ENCODE measurements at places on chromosomes 6 and 20. TPM values are rescaled to one million over a fixed set of nuclear protein-coding genes. Genes with fewer than 3 reads are reported as not detected.

The TUBB1 gene
- total RNA-seq = not detected

The OR2B6 gene
- not detected for total RNA-seq

The MOG gene
- not detected for total RNA-seq

The FOXS1 gene
- total RNA-seq = 0.53 TPM

The SPATA25 gene
- 0.43 TPM for total RNA-seq

DNA sequence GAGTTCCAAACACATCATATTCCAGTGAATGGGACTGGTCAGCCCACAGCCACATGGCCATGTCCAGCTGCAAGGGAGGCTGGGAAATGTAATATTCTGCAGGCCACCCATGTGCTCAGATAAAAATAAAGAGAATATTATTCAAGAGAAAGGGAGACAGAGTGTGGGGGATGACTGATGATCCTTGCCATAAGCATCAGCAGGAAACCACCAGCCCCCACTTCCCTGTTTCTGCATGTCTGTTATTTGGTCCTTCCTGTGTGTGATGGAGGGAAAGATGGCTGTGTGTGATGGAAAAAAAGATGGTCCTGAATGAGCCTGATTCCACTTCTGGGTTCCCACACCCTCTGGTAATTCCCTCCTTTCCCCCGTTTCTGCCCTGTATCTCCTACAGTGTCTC lies 13.1 kb upstream of the RSPO4 start:
- H3K4me3 ChIP-seq = no peak overlapping the region
- H3K36me3 ChIP-seq = no peaks in the 10 kb centered on the region
- H3K27me3 ChIP-seq = no peaks in the 10 kb centered on the region
- no peak for DNase-seq
- no peak overlapping the region for H3K27ac ChIP-seq

GRCh38 chr6:136551103-136551502 lies 881 bp upstream of the MAP7 start:
- H3K27ac ChIP-seq = no peak overlapping the region
- no peaks in the 10 kb centered on the region for H3K36me3 ChIP-seq
- H3K27me3 ChIP-seq = peaks cover 62% of the 10 kb centered on the region
- peak overlapping the region; percentile 98 for H3K4me3 ChIP-seq
- H3K4me1 ChIP-seq = peaks cover 13% of the 10 kb centered on the region
- DNase-seq = peak; percentile 13

- H3K27me3 ChIP-seq = no peaks in the 10 kb centered on the region
- no peaks in the 10 kb centered on the region for H3K36me3 ChIP-seq
- H3K4me1 ChIP-seq = no peaks in the 10 kb centered on the region
- H3K4me3 ChIP-seq = no peak overlapping the region
These were observed 670.6 kb downstream of the CD109 start for GRCh38 chr6:74366634-74367033.

DNA sequence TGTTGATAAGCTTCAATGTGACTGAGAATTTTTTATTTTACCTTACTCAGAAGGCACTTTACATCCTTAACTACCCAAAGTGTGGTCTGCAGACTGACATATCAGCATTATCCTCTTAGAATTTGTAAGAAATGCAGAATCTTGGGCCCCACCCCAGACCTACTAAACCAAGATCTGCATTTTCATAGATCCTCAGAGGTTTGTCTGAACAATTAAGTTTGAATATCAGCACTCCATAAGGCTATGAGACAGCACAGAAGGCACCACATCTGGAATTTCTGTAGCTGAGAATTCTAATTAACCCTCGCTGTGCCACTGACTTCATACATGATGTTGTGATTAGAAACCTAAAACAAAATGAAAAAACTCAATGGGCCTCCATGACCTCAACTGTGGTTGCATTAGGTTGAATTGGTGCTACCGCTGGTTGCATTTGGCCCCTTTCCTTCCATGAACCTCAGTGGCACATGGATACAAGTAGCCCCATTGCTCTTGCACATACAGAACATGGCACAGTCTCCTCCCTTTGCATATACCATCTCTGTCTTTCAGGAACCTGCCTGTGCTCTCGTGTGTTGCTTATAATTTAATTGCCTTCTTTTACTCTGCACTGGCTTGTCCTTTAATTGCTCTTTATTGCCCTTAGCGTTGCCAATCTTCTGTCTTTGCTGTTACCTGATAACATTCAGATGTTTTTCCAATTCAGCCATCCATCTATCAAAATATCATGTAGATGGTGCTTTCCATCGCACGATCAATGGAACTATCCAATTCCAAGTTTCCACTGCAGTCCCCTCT lies 13.4 kb downstream of the ENPP1 start:
- no peaks in the 10 kb centered on the region for H3K27me3 ChIP-seq
- H3K4me1 ChIP-seq = no peaks in the 10 kb centered on the region
- DNase-seq = no peak
- H3K27ac ChIP-seq = no peak overlapping the region
- H3K4me3 ChIP-seq = no peak overlapping the region
- no peaks in the 10 kb centered on the region for H3K36me3 ChIP-seq

DNA sequence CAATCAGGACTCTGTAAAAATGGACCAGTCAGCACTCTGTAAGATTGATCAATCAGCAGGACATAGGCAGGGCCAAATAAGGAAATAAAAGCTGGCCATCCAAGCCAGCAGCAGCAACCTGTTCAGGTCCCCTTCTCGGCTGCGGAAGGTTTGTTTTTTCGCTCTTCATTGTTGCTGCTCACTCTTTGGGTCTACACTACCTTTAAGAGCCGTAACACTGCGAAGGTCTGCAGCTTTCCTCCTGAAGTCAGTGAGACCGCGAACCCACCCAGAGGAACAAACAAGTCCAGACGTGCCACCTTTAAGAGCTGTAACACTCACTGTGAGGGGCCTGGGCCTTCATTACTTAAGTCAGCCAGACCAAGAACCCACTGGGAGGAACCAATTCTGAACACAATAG lies 223.2 kb upstream of the EXOC2 start:
- H3K27ac ChIP-seq = no peak overlapping the region
- H3K4me1 ChIP-seq = no peaks in the 10 kb centered on the region
- no peak overlapping the region for H3K4me3 ChIP-seq
- H3K36me3 ChIP-seq = no peaks in the 10 kb centered on the region

- H3K36me3 ChIP-seq = no peaks in the 10 kb centered on the region
- no peaks in the 10 kb centered on the region for H3K27me3 ChIP-seq
- DNase-seq = no peak
- H3K4me1 ChIP-seq = peaks cover 9% of the 10 kb centered on the region
These were observed 11.6 kb downstream of the CHRNA4 start for GRCh38 chr20:63349516-63349895.

DNA sequence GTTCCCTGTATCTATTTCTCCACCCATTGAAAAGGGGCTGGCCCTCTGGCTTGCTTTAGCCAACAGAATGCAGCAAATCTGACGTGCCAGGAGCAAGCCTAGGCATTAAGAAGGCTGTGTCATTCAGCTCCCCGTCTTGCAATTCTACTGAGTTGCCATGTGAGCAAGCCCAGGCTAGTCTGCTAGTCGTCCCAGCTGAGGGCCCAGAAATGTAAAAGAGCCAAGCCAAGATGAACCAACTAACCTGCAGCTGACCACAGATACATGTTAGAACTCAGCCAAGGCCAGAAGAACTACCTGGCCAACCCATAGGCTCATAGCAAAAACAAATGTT lies 30.1 kb downstream of the PREP start:
- H3K4me1 ChIP-seq = no peaks in the 10 kb centered on the region
- H3K27ac ChIP-seq = no peak overlapping the region
- no peaks in the 10 kb centered on the region for H3K36me3 ChIP-seq
- no peak for DNase-seq
- H3K4me3 ChIP-seq = no peak overlapping the region

DNA sequence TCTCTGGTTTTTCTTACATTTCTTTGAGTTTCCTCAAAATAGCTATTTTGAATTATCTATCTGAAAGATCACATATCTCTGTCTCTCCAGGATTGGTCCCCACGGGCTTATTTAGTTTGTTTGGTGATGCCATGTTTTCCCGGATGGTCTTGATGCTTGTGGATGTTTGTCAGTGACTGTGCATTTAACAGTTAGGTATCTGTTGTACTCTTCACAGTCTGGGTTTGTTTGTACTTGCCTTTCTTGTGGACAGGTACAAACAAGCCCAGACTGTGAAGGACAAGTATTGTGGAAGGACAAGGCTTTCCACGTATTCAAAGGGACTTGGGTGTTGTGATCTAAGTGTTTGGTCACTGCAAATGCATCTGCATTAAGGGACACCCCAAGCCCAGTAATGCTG lies 49.9 kb upstream of the TOP1 start:
- H3K27me3 ChIP-seq = no peaks in the 10 kb centered on the region
- DNase-seq = no peak
- no peaks in the 10 kb centered on the region for H3K36me3 ChIP-seq
- no peaks in the 10 kb centered on the region for H3K4me1 ChIP-seq

DNA sequence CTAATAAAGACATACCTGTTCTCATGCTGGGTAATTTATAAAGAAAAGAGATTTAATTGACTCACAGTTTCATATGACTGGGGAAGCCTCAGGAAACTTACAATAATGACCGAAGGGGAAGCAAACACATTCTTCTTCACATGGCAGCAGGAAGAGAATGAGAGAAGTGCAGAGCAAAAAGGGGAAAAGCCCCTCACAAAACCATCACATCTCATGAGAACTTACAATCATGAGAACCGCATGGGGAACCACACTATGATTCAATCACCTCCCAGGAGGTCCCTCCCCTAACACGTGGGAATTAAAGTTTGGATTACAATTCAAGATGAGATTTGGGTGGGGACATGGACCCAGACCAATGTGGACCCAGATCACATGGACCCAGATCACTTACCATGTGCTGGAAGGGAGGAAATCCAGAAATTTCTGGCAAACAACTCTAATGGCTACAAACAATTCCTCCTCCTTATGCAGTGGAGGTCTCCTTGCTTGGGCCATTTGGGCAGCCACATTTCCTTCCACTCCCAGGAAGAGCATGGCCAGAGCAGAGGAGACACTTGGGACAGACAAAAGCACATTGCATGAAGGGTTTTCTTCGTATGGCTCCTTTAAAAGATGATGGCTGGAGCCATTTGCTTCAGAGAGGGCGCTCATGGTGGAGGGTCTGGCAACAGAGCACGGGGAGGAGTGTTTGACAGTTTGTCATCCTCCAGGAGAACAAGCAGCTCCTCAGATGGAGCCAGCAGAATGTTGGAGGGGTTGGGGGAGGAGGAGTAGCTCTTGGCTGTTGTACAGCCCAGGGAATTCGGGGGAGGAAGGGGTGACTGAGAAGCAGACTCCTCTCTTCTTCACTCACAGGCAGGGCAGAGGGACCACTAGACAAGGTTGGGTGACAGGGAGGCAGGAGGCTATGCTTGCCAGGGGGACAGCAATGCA lies 30.4 kb downstream of the SERPINB9 start:
- peaks cover 21% of the 10 kb centered on the region for H3K4me1 ChIP-seq
- H3K4me3 ChIP-seq = no peak overlapping the region
- no peak overlapping the region for H3K27ac ChIP-seq
- H3K27me3 ChIP-seq = peaks cover 38% of the 10 kb centered on the region
- no peaks in the 10 kb centered on the region for H3K36me3 ChIP-seq

DNA sequence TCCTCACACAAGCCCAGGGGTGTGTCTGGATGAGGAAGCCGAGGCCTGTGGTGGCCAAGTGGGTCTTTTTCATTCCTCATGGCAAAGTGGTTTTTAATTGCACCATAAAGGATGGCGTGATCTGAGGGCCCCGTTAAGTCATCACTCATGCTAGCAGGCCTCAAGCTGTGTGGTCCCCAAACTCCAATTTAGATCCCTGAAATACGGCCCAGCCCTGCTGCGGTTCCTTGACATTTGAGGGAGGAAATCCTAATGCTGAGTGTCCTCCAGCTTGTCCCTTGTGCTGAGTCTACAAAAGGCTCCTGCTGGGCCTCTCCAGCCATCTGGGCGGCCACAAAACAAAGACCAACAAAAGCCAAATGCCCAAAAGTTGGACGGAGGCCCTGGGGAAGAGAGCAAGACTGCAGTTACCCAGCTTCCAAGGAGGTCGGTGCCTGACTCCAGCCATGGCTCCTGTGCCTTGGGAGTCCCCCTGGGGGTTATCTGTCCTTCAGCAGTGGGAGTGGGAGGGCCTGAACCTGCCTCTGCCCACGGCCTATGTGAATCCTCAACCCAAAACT lies 162.3 kb upstream of the PDE10A start:
- peak; percentile 62 for DNase-seq
- H3K36me3 ChIP-seq = no peaks in the 10 kb centered on the region
- H3K27ac ChIP-seq = no peak overlapping the region
- H3K4me1 ChIP-seq = peaks cover 9% of the 10 kb centered on the region
- no peaks in the 10 kb centered on the region for H3K27me3 ChIP-seq

DNA sequence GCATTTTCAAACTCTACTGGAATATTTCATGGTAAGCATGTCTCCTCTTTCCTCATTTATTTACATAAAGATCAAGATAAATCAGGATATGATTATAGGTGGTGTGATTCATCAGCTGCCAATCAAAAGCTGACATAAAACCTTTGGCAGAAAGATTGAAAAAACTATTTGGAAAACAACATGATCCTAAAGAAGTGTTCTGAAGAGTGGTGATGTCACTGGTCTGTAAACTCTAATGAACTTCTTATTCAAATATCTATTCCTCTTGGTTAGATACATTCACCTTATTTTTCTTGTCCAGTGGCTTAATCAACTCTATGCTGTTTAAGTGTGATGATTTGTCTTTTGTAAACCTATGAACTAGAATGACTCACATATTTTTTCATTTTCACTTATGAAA lies 535.5 kb upstream of the CITED2 start:
- H3K4me1 ChIP-seq = peaks cover 25% of the 10 kb centered on the region
- H3K27me3 ChIP-seq = no peaks in the 10 kb centered on the region
- no peaks in the 10 kb centered on the region for H3K36me3 ChIP-seq
- H3K4me3 ChIP-seq = no peak overlapping the region
- no peak overlapping the region for H3K27ac ChIP-seq
- DNase-seq = no peak

DNA sequence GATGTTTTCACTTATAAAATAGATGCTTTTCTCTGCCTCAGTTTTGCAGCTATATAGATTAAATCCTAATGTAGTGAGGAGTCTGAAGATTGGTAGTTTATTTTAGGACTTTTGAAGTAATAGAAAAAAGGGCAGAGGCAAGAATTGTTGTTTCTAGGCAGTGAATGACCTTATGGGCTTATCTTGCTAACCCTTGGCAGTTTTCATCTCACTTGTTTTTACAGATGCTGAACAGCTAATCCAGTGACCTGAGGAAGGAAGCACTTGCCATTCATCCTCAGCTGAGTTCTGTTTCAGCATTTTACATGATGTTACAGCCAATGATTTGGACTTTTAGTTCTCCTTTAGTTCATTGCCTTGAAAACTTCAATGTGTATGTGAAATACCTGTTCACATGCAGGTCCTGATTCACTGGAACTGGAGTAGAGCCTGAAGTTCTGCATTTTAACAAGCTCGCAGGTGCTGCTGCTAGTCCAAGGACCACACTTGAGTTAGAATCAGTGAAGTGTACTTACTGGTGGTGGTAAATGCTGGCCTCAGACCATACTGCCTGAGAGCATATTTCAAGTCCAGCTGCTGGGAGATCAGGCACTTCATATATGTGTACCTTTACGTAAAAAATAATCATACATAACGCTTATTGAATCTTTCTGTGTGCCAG lies 86.9 kb downstream of the TULP4 start:
- H3K4me3 ChIP-seq = no peak overlapping the region
- no peaks in the 10 kb centered on the region for H3K27me3 ChIP-seq
- H3K27ac ChIP-seq = no peak overlapping the region
- H3K36me3 ChIP-seq = no peaks in the 10 kb centered on the region
